Bronchus fibroblast of lung (primary cell): ENCODE measurements at places on chromosomes 3 and 15. TPM values are rescaled to one million over a fixed set of nuclear protein-coding genes. Genes with fewer than 3 reads are reported as not detected.

Gene PDE8A
- total RNA-seq: 10.3 and 19.0 TPM in 2 replicates

Gene CA12
- 18.7 and 20.8 TPM in 2 replicates for total RNA-seq

Gene COMMD2
- total RNA-seq: 19.2 and 24.9 TPM in 2 replicates

Gene SAMD7
- total RNA-seq: not detected in 2 replicates

Gene CLDN18
- total RNA-seq: not detected in 2 replicates

Gene WNT5A
- total RNA-seq: 31.4 and 33.5 TPM in 2 replicates

Gene WDR93
- 0.15 TPM in 1 of 2 replicates, not detected in the other for total RNA-seq

Gene DUOXA2
- not detected in 2 replicates for total RNA-seq

Gene TICRR
- 8.0 and 10.3 TPM in 2 replicates for total RNA-seq

Gene NR1I2
- under 0.01 and 0.34 TPM in 2 replicates for total RNA-seq

Gene UBE2Q2
- 27.4 and 33.1 TPM in 2 replicates for total RNA-seq

Gene PLS1
- total RNA-seq: 1.6 and 2.2 TPM in 2 replicates

Gene GPR156
- total RNA-seq: 0.45 and 0.67 TPM in 2 replicates

Gene GPR62
- total RNA-seq: 0.15 and 0.34 TPM in 2 replicates

Gene CORO2B
- total RNA-seq: 14.0 and 14.3 TPM in 2 replicates

Gene ECE2
- not detected in 2 replicates for total RNA-seq

Gene EFHB
- under 0.01 TPM in 1 of 2 replicates, not detected in the other for total RNA-seq

Gene ZNF770
- total RNA-seq: 10.9 and 12.1 TPM in 2 replicates

Gene CNTN3
- 0.45 and 0.84 TPM in 2 replicates for total RNA-seq

Gene KBTBD8
- 0.74 and 2.2 TPM in 2 replicates for total RNA-seq

Gene GOLGA6A
- not detected in 2 replicates for total RNA-seq

Gene CFAP100
- total RNA-seq: not detected in 2 replicates

Gene TRAIP
- 10.3 and 12.8 TPM in 2 replicates for total RNA-seq

Gene DPPA2
- not detected in 2 replicates for total RNA-seq

Gene FOXB1
- total RNA-seq: not detected in 2 replicates

Gene KLHL40
- total RNA-seq: not detected in 2 replicates

Gene CHRNA3
- total RNA-seq: not detected in 2 replicates

Gene IGSF10
- total RNA-seq: 0.15 and 0.17 TPM in 2 replicates

Gene AMIGO3
- 0.50 and 1.2 TPM in 2 replicates for total RNA-seq

Gene TMEM212
- not detected in 2 replicates for total RNA-seq

Gene KBTBD13
- total RNA-seq: not detected in 2 replicates

Gene ABCF3
- 29.9 and 49.9 TPM in 2 replicates for total RNA-seq

Gene C2CD4B
- total RNA-seq: not detected in 2 replicates

Gene MYL3
- not detected in 2 replicates for total RNA-seq

Gene TXNRD3
- total RNA-seq: 6.1 and 6.9 TPM in 2 replicates

Gene SERINC4
- 0.15 TPM in 1 of 2 replicates, not detected in the other for total RNA-seq

Gene SYNM
- 1.6 and 1.8 TPM in 2 replicates for total RNA-seq

Gene GOLGA6L7
- not detected in 2 replicates for total RNA-seq

Gene MYO9A
- total RNA-seq: 10.1 and 10.3 TPM in 2 replicates

Gene SNTN
- total RNA-seq: not detected in 2 replicates

Gene LCTL
- 0.74 and 1.5 TPM in 2 replicates for total RNA-seq
